ENCODE measurements at places on chromosomes 16 and 17.

DNA sequence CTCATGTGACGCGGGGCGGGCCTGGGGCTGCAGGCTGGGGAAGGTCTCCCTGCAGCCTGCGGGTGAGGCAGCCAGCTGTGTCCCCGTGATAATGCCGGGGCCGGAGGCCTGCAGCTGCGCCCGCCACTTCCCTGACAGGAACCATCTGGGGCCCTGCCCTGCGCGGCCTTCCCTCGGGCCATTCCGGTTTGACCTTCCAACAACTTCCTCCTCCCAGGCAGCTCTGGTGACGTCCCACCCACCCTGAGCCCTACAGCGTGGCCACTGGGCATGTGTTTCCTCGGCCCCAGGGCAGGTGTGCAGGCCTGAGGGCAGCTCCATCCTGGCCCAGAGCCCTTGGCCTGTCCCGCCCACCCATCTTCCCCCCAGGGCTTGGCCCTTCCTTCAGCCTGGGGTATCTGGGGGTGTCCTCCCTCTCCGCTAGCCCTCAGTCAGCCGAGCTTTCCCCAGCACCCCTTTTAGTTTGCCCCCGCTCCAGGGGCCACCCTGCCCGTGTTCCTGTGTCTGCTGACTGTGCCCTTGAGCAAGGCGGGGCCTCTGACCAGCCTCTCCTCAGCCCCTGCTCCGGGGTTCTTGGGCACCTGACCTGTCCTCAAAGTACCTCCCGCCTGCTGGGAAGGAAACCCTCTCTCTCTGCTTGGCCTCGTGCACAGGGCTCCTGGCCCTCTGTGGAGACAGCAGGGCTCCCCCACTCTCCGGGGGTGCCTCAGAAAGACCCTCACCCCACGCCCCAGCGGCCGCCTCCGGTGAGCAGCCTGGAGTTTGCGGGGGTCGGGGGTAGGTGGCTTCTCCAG, at the start of gene CBFA2T3:
Gene CBFA2T3, minus strand, starts transcription at position 190 of the 794 bp plus-strand sequence. CDS start 400 bp downstream, outside the sequence.
- DNase-seq: peak; percentile 78

- DNase-seq: no peak
These were observed 5.9 kb upstream of the MYO15A start for GRCh38 chr17:18102640-18103039.

GRCh38 chr16:17382949-17383863, 87.6 kb downstream of the XYLT1 start:
- DNase-seq: no peak

DNA sequence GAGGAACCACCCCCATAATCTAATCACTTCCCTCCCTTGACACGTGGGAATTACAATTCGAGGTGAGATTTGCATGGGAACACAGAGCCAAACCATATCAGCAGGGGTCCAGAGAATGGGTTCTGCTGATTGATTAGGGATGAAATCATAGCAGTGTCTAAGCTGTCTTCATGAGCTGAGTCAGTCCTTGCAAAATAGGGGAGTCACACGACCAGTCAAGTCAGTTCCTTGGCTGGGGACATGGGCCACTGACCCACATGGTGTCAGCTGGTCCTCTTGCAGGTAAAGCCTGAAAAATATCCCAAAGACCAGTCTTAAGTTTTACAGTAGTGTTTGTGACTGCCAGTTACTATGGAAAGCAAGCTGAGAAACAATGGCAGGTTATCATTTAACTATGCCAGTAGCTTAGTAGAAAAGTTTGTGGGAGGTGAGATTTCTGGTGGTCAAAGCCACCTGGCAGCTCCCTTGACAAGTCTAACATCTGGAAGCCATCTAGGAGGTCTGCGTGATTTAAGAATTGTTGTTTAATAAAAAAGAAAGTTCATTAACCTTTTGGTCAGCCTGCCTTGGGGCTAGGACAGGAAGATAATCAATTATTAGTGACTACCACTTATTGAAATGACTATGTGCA, 15.7 kb upstream of the ATF7IP2 start:
- DNase-seq: no peak

GRCh38 chr16:77250400-77250799, 51.2 kb downstream of the SYCE1L start:
- no peak for DNase-seq

- DNase-seq: no peak
These were observed 42.5 kb downstream of the AKAP10 start for GRCh38 chr17:19935169-19935568.

DNA sequence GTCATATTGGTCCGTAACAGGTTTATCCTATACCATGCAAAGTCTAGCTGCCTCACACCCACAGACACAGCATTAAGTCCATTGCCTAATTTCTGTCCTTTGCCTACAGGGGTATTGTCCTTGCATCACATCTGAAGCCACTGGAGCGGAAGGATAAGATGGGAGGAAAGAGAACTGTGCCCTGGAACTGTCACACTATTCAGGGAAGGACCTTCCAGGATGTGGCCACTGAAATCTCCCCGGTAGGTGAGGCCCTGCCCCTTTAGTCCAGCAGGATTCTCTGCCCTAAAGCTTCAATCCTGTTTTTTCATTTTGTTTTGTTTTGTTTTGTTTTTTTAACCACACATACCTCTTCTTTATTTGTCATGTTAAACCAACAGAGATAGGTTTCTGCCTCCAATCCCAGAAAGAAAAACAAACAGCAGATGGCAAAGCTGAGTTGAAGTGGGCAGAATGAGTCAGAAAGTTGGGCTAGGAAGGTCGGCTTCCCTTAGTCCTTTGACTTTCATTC, 2.2 kb upstream of the EFTUD2 start:
- DNase-seq: peak; percentile 62

DNA sequence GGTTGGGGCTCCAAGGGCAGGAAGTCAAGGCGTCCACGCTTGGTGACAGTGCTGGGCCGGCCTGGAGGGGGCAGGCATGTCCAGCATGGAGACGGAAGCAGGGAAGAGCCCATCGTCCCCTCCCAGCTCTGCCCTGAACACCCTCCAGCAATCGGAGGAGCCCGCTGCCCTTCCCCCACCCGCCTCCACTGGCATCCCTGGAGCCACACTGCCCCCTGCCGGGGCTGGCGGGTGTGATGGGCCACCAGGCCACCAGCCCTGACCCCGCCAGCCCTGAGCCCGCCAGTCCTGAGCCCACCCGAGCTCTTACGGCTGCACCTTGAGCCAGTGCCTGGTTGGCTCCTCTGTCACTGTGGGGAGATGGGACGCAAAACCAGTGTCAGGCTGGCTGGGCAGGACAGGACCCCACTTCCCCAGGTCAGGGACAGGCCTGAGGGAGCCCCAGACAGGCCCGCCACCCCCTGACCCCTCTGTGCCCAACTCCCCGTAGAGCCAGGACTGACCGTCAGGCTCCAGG, 4.1 kb upstream of the CDH15 start:
- DNase-seq: peak; percentile 72

DNA sequence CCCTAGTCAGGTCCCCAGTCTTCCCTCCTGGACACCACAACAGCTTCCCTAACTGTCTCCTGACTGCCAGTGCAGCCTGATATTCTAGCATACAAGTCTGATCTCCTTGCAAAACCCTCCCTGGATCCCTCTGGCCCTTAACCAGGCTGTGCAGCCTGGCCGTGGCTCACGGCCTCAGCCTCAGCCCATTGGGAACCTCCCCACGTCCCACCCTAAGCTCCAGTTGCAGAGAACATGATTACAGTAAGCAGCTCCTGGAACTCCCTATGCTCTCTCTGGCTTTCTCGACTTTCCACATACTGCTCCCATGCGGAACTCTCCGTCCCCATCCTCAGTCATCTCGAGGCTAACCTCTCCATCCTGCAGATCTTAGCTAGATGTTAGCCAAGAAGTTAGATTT, 13.0 kb downstream of the ALOX12B start:
- DNase-seq: no peak

- no peak for DNase-seq
These were observed 15.8 kb upstream of the BRD7 start for GRCh38 chr16:50384500-50385135.

- no peak for DNase-seq
These were observed 612.5 kb downstream of the KCNJ18 start for GRCh38 chr17:22304667-22305303.

DNA sequence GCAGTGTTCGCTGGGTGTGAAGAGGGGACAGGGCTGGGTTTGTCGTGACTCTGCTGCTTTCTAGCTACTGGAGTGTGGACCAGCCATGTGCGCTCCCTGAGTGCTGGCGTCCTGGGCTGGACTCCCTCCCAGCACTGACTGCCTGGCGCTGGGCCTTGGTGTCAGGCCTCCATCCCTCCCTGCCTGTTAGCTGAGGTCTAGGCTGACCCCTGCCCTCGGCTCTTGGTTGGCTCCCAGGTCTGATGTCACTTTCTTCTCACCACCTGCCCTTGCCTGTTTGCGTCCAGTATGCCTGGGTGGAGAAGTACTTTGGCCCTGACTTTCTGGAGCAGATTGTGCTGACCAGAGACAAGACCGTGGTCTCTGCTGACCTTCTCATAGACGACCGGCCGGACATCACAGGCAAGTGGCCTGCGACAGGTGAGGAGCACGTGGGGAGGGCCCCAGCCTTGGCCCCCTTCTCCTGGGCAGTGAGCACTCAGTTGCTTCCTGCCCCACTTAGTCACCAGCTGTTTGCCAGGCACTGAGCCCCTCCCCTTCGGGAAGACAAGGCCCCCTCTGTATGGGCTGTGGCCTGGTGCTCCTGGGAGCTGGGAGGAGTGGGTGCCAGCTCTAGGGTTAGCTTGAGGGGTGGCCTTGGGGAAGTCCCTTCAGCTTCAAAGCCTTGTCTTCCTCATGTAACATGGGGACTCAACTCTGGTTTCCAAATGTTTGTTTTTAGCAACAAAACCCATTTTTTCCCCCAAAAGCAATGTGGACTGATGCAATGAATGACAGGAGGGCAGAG, 41.5 kb downstream of the NT5M start:
- DNase-seq: no peak

GRCh38 chr17:5123343-5124124, 7.7 kb downstream of the USP6 start:
- no peak for DNase-seq

GRCh38 chr16:79483336-79483735, 117.2 kb downstream of the MAF start:
- DNase-seq: peak; percentile 16

GRCh38 chr16:12754824-12755543, 48.7 kb downstream of the CPPED1 start:
- no peak for DNase-seq

- peak; percentile 99 for DNase-seq
These were observed 14.2 kb upstream of the RHBDF2 start for GRCh38 chr17:76515274-76515949.

DNA sequence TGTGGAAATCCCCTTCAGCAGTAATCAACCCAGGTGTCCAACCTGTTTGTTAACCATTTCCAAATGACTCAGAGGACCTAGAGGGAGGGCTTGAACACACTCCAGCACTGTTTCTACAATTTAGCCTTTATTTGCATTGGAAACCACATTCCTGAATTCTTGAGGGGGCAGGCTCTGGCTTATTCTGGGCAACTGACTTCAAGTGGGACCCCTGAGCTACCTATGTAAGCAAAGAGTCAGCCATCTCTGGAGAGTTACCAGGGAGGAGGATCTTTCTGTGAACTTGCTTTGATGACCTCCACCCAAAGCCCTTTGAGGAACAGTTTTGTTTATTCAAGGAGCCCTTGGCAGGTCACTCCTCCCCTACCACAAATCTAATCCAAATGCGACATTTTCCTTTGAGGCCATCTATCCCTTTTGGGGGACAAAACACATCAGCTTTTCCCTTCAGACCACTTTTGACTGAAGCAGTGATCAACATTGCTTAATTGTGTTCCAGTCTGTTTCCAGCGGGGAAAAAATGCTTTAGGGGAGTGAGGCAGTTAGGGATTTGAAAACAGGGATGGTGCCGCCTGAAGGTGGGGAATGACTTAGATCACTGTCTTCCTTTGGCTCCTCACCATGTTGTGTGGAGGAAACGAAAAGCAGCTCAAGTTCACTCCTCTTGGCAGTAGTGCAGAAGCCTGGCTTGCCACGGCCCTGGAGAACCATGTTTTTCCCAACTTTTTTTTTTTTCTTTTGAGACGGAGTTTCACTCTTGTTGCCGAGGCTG, 46.2 kb downstream of the TUBD1 start:
- DNase-seq: no peak

DNA sequence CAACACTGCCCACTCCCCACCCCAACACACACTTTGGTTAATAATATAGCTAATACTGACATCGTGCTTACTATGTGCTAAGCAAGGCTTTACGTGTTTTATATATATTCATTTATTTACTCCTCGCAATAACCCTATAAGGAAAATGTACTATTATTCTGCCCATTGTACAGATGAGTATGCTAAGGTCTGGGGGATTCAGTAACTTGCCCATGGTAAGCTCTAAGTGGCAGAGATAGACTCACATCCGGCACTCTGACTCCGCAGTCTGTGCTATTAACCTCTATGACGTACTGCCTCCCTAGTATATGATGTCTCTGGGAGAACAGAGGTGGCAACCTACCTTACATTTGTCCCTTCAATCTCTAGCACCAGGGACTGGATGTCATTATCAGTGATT, 12.7 kb downstream of the CFAP20 start:
- no peak for DNase-seq

GRCh38 chr17:82582213-82582612, 62.7 kb downstream of the FOXK2 start:
- peak; percentile 60 for DNase-seq

GRCh38 chr17:44830359-44831288, 537 bp upstream of the GJC1 start:
- DNase-seq: no peak

DNA sequence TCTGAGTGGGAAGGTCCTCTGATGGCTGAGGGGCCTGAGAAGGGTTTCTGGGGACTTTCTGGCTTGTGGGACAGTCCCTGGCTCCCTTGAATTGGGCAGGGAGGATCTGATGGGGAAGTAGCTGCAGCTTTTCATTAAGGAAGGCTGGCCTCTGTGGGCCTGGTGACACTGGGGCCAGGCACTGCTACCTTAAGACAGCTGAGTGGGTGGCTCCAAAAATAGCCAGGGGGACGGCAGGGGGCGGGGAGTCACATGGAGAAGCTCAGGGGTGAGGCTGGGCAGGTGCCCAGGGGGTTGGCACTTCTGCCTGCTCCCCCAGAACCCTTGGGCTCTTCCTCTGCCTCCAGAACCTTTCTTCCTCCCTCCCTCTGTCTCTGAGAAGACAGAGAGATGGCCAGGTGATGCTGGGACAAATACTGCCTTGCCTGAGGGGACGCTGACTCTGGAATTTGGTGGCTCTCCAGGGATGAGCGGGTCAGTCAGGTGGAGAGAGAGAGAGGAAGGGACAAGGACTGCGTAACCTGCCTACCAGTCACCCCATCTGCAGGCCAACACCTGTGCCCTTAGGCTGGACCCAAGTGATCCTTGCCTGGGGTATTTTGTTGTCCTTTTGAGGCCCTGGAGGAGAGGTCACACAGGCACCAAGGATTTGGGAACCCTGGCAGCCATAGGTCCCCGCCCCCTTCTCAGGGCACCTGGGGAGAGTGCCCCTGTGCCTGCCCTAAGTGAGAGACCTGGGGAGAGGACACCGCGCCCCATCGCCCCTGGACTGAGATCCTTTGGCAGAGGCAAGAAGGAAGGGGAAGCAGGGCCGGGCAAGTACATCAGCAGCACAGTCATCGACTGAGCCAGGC, 1.7 kb upstream of the SGCA start:
- DNase-seq: peak; percentile 78

All from inflammatory macrophage treated with lipopolysaccharide for 4 hours (primary cell).